K562 (cell line): ENCODE measurements at places on chromosomes 3 and 15. TPM values are rescaled to one million over a fixed set of nuclear protein-coding genes. Genes with fewer than 3 reads are reported as not detected.

PLD1 gene
- 20.0 and 28.8 TPM in 2 replicates for total RNA-seq

PLA2G4D gene
- 0.04 TPM in 1 of 2 replicates, not detected in the other for total RNA-seq

ZSCAN2 gene
- total RNA-seq, result 6.8 and 7.4 TPM in 2 replicates

RHCG gene
- total RNA-seq, result not detected in 2 replicates

LACTB gene
- total RNA-seq, result 7.0 and 8.4 TPM in 2 replicates

TRPM1 gene
- not detected in 2 replicates for total RNA-seq

SUSD5 gene
- not detected in 2 replicates for total RNA-seq

CPNE4 gene
- not detected in 2 replicates for total RNA-seq

SPG11 gene
- total RNA-seq, result 50.9 and 51.2 TPM in 2 replicates

IQCH gene
- total RNA-seq, result 1.9 and 3.2 TPM in 2 replicates

KNG1 gene
- total RNA-seq, result 0.07 and 0.09 TPM in 2 replicates

FILIP1L gene
- 1.6 TPM in 2 replicates for total RNA-seq

MYLK gene
- 0.53 and 0.74 TPM in 2 replicates for total RNA-seq

TEX55 gene
- total RNA-seq, result not detected in 2 replicates

THBS1 gene
- 1.3 and 2.0 TPM in 2 replicates for total RNA-seq

FOXL2 gene
- 21.4 and 22.1 TPM in 2 replicates for total RNA-seq

RSL24D1 gene
- 175 TPM in 2 replicates for total RNA-seq

P3H2 gene
- 0.22 and 0.40 TPM in 2 replicates for total RNA-seq

LMCD1 gene
- total RNA-seq, result not detected in 2 replicates

TMEM108 gene
- total RNA-seq, result 9.9 and 11.1 TPM in 2 replicates

SLITRK3 gene
- not detected in 2 replicates for total RNA-seq

CLRN1 gene
- total RNA-seq, result not detected in 2 replicates

EDEM1 gene
- 24.6 and 32.9 TPM in 2 replicates for total RNA-seq

SYNPR gene
- not detected in 2 replicates for total RNA-seq

ZNF80 gene
- not detected in 2 replicates for total RNA-seq
